CD4-positive, alpha-beta T cell treated with Interleukin-2 at 100 ng/mL for 4 hours (primary cell): ENCODE measurements at places on chromosomes 1 and 21.

DNA sequence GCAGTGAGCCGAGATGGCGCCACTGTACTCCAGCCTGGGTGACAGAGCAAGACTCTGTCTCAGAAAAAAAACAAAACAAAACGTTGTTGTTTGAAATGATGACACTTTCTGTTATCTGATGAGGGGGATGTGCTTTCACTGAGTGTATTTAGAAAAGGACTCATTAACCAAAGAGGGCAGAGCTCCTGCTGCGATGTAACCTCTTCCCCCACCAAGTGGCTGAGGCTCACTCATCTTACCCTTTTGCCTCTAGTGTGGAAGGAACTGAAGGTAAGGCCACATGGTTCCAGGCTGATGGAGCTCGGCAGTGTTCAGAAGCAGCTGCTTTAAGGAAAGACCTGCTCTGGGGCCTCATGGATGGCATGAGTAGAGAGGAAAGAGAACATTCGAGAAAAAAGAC, 105.7 kb upstream of the RUNX1 start:
- no peak for DNase-seq

- no peak for DNase-seq
Observed at GRCh38 chr1:224615861-224616755, at the start of gene CNIH3. TSS of gene CNIH3 (plus strand) at chr1:224616317. CDS start at chr1:224617175, 858 bp downstream.

GRCh38 chr1:32494196-32494595, 29.3 kb downstream of the ZBTB8B start:
- DNase-seq = no peak

- DNase-seq = no peak
Observed at GRCh38 chr1:203406446-203407045, 55.6 kb upstream of the FMOD start.

- DNase-seq = peak; percentile 25
Observed at GRCh38 chr1:58857680-58858673, 74.1 kb upstream of the JUN start.

- DNase-seq = no peak
Observed at GRCh38 chr1:246954126-246954525, 22.4 kb upstream of the AHCTF1 start.

GRCh38 chr21:40967771-40968170, 120.8 kb upstream of the DSCAM start:
- no peak for DNase-seq

DNA sequence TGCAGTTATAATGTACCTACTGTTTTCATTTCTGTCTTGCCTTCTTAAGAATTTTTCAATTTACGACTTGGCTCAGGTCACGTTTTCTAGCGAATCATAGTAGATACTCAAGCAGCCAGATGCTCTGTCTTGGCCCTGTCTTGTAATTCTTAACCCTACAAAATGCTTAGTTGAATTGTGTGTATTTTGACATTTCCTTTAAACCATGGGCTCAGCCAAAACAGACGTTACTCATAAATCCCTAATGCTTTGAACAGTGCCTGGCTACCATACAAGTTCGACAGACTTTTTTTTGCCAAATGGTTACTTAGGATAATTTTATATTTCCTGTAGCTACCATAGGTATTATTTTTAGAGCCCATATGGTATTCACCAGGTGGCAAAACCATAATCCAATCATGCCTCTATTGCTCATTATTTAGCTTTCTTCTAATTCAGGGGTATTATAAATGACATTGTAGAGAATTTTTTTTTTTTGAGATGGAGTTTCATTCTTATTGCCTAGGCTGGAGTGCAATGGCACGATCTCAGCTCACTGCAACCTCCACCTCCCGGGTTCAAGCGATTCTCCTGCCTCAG, 54.3 kb downstream of the KCNK1 start:
- no peak for DNase-seq

GRCh38 chr1:232952514-232953499, 2.4 kb downstream of the NTPCR start:
- peak; percentile 17 for DNase-seq

- no peak for DNase-seq
Observed at GRCh38 chr1:222048094-222048595, 306.3 kb upstream of the DUSP10 start.
